Right atrium auricular region (tissue), 2 donors: ENCODE measurements at places on chromosomes 2 and 18. TPM values are rescaled to one million over a fixed set of nuclear protein-coding genes. Genes with fewer than 3 reads are reported as not detected.

Gene IL1RL1
- 65.3 TPM for total RNA-seq

Gene CD8A
- 0.52 TPM for total RNA-seq

Gene DES
- 13,654 TPM for total RNA-seq

Gene SCN2A
- total RNA-seq: 0.39 TPM

Gene CYP26B1
- total RNA-seq: 12.8 TPM

Gene DNER
- 28.4 TPM for total RNA-seq

Gene ANKRD30B
- not detected for total RNA-seq

Gene MAP3K20
- total RNA-seq: 141 TPM

Gene SCYGR4
- total RNA-seq: not detected

Gene TM4SF20
- total RNA-seq: not detected

Gene CTLA4
- total RNA-seq: 0.35 TPM

Gene SERPINB7
- 0.71 TPM for total RNA-seq

Gene GULP1
- total RNA-seq: 7.5 TPM

Gene YES1
- total RNA-seq: 37.3 TPM

Gene PPP1R1C
- 5.4 TPM for total RNA-seq

Gene STEAP3
- total RNA-seq: 4.4 TPM

Gene CXCR4
- 12.4 TPM for total RNA-seq

Gene LYG1
- not detected for total RNA-seq

Gene ZNF892
- total RNA-seq: 2.2 TPM

Gene OSBPL6
- 11.5 TPM for total RNA-seq

Gene GORASP2
- 69.0 TPM for total RNA-seq

Gene FSIP2
- total RNA-seq: 0.28 TPM

Gene ATP6V1B1
- not detected for total RNA-seq

Gene UCN
- 2.6 TPM for total RNA-seq

Gene DRC1
- not detected for total RNA-seq

Gene ROCK2
- 32.6 TPM for total RNA-seq

Gene DSEL
- 4.7 TPM for total RNA-seq

Gene ZNF407
- 8.7 TPM for total RNA-seq

Gene WBP1
- 43.0 TPM for total RNA-seq

Gene MAB21L4
- 0.31 TPM for total RNA-seq

Gene TIA1
- 28.9 TPM for total RNA-seq

Gene DCDC2C
- total RNA-seq: not detected

Gene ERMN
- total RNA-seq: not detected

Gene NAT8
- not detected for total RNA-seq

Gene CCBE1
- 0.94 TPM for total RNA-seq

Gene CROCC2
- not detected for total RNA-seq

Gene CASP10
- total RNA-seq: 3.5 TPM

Gene ARMC9
- total RNA-seq: 2.9 TPM

Gene SNED1
- total RNA-seq: 9.9 TPM

Gene RNF152
- total RNA-seq: 7.7 TPM

Gene NBAS
- 39.1 TPM for total RNA-seq

Gene EHD3
- 12.5 TPM for total RNA-seq

Gene TFCP2L1
- 0.44 TPM for total RNA-seq

Gene FOXD4L1
- not detected for total RNA-seq

Gene C2orf81
- total RNA-seq: 1.0 TPM

Gene LIMS3
- 4.4 TPM for total RNA-seq

Gene SAG
- not detected for total RNA-seq

Gene STK11IP
- 5.5 TPM for total RNA-seq

Gene RMND5A
- total RNA-seq: 76.6 TPM

Gene LYPD6
- total RNA-seq: 1.2 TPM

Gene SP140L
- total RNA-seq: 3.0 TPM

Gene SCYGR3
- total RNA-seq: not detected

Gene PKDCC
- 66.0 TPM for total RNA-seq

Gene PDE6D
- total RNA-seq: 17.5 TPM
